ENCODE measurements at places on chromosomes 7 and 10.

GRCh38 chr7:2211259-2211880 is 21.4 kb downstream of the MAD1L1 start:
- DNase-seq, result no peak

DNA sequence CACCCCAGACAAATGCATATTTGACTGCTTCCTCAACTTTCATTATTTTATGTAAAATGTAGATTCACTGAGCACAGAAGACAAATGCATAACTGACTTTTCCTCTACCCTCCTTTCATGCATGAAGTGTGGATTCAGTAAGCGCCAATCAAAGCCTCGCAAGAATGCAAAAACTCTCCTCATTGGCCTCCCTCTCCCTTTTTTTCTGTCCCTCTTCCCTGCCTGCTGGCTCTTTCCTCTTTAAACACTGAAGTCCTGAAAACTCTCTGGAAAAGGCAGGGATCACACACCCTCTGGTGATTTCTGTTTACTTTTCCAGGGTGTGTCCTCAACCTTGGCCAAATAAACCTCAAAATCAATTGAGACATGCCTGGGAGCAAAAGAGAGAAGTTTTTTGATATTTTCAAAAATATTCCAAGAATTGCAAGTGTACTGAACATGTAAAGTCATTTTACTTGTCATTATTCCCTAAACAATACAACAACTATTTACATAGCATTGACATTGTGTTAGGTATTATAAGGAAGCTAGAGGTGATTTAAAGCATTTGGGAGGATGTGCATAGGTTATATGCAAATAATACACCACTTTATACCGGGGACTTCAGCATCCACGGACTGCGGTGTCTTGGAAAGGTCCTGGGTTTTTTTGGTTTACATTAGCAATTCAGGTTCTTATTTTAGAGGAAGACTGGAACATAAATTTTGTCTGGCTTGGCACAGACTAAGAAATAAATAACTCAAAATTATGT is 71.4 kb downstream of the SEC61G start:
- no peak for DNase-seq

DNA sequence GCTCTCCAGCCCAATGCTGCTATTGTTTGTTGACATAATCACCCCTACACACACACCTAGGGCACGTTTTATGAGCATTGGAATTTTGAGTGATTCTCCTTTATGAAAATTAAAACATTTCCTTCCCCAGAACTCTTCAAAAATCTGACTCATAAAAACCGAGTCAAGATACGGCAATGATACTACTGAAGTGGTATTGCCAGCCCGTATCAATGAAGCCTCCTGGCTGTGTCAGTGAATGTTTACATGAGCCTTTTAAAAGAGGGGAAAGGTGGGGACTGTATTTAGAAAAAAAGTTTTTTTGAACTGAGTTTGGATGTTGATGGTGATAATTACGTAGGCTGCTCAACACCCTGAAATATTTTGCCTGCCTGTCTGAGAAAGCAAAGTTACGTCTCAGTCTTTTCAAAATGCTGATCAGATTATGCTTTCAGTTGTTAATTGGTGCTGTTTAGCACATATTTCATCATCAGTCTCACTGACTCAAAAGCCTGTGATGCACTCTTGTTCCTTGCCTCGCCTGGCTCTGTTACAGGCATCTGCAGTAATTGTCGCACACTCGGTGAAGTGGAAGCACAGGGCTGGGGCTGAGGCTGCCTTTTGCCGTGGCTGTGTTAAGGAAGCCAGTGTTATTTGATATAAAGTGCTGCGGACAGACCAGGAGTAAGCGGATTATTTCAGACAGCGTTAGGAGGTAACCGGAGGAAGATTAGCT is 157.4 kb upstream of the TCF7L2 start:
- DNase-seq, result peak; percentile 75

GRCh38 chr10:97023401-97024167 is 162.2 kb downstream of the SLIT1 start:
- DNase-seq, result no peak

DNA sequence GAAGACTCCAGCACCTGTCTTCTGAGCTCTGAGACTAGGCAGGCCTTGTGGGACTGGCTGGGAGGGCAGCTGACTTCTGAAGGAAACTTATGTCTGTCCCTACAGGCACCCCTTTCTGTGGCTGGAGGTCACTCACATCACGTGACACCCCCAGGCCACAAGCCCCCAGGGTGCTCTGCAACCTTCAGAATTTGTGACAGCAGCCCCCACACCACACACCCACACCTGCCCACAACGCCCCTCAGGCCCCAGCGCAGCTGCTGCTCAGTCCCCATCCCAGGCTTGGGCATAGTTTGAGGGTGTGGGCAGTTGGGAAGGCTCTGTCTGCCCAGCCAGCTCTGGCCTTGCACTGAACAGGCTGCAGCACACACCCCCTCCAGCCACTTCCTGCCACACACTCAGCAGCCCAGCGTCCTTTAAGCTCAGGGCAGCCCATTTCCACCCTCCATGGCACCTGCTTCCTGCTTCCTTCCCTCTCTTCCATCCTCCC is 80.0 kb upstream of the UNC5B start:
- DNase-seq, result no peak

GRCh38 chr10:71406878-71407277 is 10.2 kb downstream of the CDH23 start:
- no peak for DNase-seq

Data from GM03348 (cell line).